ENCODE measurements at places on chromosomes 6 and 20.

GRCh38 chr6:34513646-34514045 is 42.5 kb downstream of the SPDEF start:
- no peak for DNase-seq

- DNase-seq = no peak
These were observed 80.3 kb downstream of the BACH2 start for GRCh38 chr6:90216072-90216977.

DNA sequence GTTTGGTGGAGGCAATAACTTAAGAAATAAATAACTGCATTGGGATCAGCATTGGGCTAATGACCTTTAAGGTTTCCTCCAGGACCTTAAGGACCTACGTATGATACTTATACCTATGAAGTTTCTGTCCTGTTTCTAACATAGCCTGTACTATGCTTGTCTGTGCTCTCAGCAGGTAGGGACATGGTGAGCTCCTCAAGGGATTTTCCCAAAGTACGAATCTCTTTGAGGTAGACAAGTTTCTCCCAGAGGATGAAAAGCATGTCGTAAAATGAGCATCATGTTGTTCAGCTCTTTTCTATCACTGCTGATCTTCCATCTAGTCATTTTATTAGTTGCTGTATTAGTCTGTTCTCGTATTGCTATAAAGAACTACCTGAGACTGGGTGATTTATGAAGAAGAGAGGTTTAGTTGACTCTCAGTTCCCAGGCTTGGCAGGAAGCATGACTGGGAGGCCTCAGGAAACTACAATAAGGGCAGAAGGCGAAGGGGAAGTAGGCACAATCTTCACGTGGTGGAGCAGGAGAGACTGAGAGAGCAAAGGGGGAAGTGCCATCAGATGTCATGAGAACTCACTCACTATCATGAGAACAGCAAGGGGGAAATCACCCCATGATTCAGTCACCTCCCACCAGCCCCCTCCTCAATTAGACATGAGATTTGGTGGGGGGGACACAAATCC is 77.8 kb upstream of the TGM3 start:
- no peak for DNase-seq

GRCh38 chr6:69555088-69555638 is 241.6 kb downstream of the LMBRD1 start:
- no peak for DNase-seq

DNA sequence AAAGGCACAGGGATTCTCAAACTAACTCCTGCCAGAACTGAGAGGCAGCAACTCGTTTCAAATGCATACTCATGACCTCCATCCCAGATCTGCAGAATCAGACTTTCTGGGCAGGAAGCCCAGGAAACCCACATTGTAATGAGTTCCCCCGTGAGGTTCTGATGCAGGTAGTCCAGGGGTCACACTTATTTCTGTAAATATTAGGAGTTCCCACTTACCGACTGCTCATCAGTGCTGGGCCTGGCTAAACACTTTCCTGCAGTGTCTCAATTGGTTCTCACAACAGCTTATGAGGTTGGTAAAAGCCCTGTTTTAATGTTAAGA is 11.6 kb downstream of the DUSP15 start:
- DNase-seq = no peak

DNA sequence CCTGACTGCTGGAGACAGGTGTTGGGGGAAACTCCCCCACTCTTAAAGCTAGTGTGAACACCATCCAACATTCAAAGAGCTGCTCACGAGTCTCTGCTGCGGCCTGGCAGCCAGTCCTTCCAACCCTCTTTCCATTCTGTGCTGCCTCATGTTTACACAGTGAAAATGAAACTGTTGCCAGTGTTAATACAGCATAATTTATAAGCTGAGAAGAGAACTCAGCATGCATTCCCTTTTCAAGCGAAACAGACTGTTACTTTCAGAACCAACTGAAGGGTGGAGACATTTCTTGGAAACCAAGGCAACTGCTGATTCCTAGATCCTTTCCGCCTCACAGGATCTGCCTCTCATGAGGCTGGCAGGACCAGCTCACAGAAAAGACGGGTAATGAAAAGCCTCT is 533.8 kb upstream of the ID4 start:
- no peak for DNase-seq

- no peak for DNase-seq
These were observed 1.2 kb downstream of the ACSS1 start for GRCh38 chr20:25056690-25057233.

GRCh38 chr20:37411408-37412219 is 65.7 kb downstream of the SRC start:
- no peak for DNase-seq

DNA sequence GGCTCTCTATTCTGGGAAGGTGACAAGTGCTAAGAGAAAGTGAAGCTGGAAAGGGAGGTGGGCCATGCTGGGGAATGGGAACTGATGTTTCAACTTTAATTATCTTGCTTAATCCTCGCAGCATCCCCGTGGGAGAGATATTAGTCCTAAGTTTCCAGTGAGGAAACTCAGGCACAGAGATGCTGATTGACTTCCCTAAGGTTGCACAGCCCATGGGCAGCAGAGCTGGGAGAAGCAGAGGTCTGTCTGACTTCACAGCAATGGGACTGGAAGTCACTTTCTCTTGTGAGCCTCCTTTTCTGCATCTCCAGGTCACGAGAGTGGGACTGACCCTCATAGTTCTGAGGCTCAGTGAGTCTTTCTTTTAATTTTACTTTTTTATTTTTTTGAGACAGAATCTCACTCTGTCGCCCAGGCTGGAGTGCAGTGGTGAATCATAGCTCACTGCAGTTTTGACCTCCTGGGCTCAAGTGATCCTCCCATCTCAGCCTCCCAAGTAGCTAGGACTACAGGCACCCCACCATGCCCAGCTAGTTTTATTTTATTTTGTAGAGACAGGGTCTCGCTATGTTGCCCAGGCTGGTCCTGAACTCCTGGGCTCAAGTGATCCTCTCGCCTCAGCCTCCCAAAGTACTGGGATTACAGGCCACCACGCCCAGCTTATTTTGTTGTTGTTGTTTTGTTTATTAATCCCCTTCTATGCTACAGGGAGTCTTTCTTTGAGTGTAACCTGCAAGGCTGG is 2.6 kb downstream of the RAB44 start:
- no peak for DNase-seq

- DNase-seq = no peak
These were observed 34.0 kb upstream of the FANCE start for GRCh38 chr6:35417979-35418661.

DNA sequence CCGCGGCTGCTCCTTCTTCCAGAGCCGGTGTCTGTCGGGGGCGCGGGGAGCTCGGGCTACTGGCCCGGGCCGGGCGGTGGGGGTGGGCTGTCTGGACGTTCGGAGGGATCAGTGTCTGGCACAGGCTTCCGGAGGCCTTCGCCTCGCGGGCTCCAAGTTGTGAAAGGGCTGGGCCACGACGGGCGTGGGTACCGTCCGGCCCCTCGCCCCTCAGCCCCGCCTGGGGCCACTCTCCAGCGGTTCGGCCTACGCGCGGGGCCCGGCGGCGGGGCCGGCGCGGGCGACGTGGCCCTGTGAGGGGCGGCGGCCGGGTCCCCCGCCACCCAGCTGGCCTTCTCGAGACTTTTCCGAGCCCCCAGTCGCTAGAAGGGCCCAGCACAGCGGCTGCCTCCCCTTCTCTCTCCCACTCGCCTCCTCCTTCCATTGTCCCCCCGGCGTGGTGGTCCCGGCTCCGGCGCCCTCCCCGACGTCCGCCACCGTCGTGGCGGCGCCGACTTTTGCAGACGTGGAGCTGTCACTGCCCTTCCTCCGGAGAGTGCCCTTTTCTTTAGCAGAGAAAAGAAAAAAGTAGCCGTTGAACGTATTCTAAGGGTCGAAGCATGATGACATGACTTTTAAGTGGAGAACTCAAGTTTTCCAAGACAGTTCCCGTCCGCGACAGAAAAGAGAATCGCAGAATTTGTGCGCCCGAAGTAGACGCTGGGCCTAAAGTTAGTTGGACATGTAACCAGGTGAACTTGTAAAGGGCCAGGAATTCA is 571 bp downstream of the ITCH start:
- no peak for DNase-seq

- DNase-seq = no peak
These were observed 257.8 kb downstream of the RNGTT start for GRCh38 chr6:88705601-88706000.

DNA sequence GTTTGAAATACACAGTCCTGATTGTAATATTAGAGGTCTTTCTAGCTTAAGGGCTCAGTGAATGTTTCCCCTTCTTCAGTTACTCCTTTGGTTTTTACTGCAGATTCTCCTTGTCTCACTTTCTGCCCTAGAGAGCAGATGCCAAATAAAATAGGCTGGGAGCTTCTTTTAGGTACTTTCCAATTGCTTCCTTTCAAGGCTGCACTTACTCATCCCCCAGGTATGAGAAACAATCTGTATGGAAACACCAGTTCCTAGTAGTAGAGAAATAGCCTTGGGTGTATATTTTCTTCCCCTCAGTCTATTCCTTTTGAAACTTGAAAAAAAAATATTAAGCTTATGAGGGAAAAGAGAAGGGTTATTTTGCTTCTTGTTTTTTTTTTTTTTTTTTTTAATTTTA is 139.7 kb downstream of the PAK5 start:
- DNase-seq = no peak

GRCh38 chr20:20373091-20373571 is 5.2 kb downstream of the INSM1 start:
- no peak for DNase-seq

GRCh38 chr6:4130357-4130987 is 4.9 kb downstream of the ECI2 start:
- no peak for DNase-seq

DNA sequence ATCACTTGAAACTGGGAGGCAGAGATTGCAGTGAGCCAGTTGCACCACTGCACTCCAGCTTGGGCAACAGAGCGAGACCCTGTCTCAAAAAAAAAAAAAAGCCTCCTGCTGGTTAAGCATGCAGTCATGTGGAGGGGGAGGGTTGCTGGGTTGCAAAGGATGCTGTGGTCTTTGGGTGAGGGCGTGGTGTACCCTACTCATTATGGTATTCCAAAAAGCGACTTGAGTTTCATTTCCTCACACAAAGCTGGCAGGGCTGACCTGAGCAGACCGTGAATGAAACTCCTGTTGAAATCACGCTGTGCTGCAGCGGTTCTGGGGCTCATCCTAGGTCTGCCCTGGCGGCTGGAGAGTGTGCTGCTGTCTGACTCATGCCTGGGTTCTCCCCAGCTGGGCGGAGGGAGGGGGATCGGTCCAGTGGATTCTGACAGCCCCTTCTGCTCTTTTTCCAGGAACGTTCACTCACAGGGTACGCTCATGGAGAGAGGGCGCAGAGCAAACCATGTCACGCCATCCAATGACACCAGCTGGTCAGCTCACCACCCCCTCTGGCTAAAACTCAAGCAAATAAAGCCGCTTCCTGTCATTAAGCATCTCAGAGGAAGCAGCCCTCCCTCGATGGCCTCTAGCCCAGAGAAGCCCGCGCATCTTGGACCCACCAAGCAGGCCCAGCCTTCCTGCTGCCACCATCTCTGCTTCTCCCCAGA is 166.2 kb downstream of the SCML4 start:
- DNase-seq = peak; percentile 23

- DNase-seq = no peak
These were observed at the start of gene PGC for GRCh38 chr6:41747256-41748101. Gene PGC (minus strand): TSS chr6:41747397. CDS start chr6:41747334, 63 bp downstream.

DNA sequence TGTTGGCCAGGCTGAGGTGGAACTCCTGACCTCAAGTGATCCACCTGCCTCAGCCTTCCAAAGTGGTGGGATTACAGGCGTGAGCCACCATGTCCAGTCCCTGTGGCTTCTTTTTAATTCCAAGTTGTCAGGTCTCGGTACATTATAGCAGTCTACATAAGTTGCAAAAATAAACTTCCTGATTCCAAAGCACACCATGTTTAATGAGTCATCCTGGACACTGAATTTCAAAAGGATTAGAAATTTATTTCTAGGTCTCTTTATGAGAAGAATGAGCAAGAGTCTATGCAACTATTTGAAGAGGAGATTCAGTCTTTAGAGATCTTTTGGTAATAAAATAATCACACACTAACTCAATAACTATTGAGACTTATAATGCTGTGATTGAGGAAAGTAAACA is 63.9 kb upstream of the MCHR2 start:
- DNase-seq = no peak

- DNase-seq = no peak
These were observed 454.8 kb downstream of the PHF3 start for GRCh38 chr6:64090352-64090751.

DNA sequence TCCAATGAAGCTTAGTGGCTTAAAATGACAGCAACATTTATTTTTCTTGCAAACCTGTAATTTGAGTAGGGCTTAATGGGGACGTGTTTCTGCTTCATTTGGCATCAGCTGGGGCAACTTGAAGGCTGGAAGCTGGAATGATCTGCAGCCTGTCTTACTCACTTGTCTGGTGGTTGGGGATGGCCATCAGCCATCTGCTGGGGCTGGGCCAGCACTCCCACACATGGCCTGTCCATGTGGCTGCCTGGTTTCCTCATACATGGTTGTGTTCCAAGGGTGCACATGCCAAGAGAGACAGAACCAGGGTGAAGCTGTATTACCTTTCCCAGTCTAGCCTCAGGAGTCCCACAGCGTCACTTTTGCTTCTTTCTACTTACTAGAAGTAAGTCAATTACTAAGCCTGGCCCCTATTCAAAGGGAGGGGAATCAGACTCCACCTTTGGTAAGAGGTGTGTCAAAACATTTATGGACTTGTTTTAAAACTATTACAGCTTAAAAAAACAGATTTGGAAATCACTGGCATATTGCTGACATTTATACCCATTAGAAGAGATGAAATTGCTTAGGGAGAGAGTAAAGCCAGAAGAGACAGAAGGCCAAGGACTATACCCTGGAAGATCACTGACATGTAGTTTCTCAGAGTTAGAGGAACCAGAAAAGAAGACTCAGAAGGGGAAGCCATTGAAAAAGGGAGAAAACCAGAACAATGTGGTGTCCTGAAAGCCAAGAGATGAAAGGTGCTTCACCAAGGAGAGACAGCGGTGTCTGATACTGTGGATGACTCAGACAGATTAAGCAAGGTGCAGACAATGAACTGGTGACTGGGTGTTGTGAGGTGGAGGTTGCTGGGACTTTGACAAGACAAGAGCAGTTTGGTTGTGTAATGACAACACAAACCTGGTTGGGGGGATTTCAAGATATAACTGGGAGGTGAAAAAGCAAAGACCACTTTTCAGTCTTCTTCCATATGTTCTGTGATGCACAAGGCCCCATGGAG is 345.2 kb downstream of the GJA1 start:
- DNase-seq = no peak

DNA sequence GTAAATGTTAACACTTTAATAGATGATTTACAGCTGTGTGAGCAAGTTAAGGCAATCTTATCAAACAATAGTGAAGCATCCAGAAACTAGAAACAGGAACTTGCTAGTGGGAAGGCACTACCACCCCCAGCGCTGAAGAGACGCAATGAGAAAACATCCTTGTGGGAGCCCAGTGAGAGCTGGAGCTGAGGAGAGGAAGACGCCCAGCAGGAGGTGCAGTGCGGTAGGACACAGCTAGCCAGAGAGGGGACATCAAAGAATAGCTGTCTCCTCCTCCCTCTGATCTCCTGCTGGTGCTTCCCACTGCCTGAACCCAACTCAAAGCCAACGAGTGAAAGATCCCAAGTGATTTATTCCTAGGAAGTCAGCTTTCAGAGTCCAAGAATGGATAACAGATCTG is 140.3 kb downstream of the COL12A1 start:
- no peak for DNase-seq

- DNase-seq = no peak
These were observed 4.7 kb downstream of the DNTTIP1 start for GRCh38 chr20:45796337-45797065.
